ENCODE measurements at places on chromosomes 2 and 18.

- no peak for DNase-seq
These were observed 268.6 kb downstream of the ALPK2 start for GRCh38 chr18:58360324-58360723.

GRCh38 chr18:75048776-75049454, 160.0 kb downstream of the PTGR3 start:
- DNase-seq = no peak

DNA sequence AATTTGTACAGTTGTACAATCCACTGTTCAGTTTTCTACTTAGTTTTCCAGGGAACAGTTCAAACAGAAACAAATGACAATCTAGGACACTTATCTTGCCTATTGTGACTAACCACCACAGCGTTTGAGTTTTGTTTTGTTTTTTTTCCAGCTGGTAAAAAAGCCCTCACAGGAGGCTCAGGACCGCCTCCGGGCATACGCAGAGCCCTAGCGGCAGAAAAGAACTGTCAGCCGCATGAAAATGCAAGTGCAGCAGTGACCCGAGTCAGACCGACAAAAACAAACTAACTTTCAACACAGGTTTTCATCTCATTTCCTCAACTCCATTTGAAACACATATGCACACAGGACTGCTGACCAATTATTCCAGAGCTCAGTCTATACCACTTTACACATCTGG, 68.6 kb downstream of the STEAP3 start:
- no peak for DNase-seq

DNA sequence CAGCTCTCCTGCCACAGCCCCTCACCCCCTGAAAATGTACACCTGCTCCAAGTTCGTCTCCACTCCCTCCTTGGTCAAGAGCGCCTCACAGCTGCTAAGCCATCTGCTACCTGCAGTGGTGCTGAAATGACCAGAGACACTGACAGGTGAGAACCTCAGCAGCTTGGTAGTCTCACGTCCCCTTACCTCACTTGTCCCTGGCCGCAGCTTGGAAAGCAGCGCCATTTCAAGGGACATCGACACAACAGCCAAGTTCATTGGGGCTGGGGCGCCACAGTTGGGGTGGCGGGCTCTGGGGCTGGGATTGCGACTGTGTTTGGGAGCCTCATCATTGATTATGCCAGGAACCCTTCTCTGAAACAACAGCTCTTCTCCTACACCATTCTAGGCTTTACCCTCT, 47.5 kb downstream of the ANKRD44 start:
- no peak for DNase-seq

GRCh38 chr18:31990823-31991222, 27.8 kb upstream of the RNF125 start:
- no peak for DNase-seq

DNA sequence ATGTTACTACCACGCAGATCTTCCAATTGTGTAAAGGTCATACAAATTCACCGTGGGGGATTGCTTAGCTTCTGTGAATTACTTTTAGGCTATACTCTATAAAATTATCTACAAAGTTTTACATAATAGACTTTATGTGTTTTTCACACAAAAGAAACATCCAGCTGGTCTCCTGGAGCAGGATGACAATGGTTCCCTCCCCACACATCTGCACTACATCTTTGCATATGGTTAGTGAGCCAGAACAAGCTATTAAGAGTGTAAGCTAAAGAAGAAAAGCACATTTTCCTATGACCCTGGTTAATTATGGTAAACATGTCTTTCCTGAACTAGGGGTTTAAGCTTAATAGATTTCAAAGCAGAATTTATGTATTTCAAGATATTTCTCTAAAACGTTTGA, 295.1 kb downstream of the ASXL3 start:
- no peak for DNase-seq

DNA sequence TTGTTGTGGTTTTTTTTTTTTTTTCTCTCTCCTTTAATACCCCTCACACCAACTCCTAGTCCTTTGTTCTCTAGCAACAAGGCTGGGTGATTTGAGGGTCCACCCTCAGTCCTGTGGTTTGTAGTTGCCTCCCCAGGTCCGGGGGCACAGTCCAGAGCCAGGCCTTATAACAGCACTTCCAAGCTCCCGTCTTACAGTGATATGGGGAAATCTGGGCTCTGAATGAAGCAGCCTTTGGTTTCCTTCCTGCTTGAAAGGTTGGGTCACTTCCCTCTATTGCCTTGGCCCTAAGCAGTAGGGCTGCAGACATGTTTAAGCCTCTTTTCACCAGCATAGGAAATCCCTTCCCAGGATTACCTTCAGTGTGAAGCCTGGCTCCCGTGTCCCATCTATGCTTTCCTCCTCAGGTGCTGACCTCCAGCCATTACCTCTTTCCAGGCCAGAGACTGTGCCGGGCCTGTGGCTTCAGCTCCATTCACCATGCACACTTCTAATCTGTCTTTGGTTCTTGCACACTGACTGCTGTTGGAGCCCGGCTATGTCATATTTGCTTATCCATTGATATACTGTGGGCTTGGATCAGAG, 21.2 kb upstream of the NTSR2 start:
- no peak for DNase-seq

GRCh38 chr2:224060783-224061482, 21.8 kb upstream of the SERPINE2 start:
- DNase-seq = no peak

GRCh38 chr2:97993926-97994325, 1.8 kb downstream of the TMEM131 start:
- no peak for DNase-seq

DNA sequence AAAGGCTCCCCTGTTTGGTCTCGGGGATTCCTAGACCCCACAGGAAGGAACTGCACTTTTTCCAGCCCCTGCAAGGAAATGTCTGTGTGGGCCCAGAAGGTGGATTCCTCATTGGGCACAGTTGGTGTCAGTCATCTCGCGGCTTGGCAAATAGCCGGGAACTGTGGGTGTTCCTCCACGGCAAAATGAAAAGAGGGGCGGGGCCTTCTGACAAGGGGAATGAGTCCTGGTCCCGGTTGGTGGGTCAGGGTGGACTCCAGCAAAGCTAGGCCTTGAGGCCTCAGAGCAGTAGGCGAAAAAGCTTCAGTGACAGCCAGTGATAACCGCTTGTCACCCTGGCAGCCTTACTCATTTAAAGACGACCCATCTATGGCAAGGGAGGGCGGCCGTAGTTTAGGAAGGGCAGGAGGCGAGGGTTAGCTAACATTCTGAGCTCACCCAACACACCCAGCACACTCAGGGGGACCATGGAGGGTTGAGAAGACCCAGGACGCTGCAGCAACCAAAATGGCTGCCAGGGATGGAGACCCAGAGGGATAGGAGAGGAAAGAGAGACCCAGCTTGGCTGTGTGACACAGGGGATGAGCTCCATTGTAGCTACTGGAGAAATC, 16.5 kb downstream of the SLC4A3 start:
- no peak for DNase-seq

- DNase-seq = no peak
These were observed 45.2 kb downstream of the GAREM1 start for GRCh38 chr18:32425466-32425865.

DNA sequence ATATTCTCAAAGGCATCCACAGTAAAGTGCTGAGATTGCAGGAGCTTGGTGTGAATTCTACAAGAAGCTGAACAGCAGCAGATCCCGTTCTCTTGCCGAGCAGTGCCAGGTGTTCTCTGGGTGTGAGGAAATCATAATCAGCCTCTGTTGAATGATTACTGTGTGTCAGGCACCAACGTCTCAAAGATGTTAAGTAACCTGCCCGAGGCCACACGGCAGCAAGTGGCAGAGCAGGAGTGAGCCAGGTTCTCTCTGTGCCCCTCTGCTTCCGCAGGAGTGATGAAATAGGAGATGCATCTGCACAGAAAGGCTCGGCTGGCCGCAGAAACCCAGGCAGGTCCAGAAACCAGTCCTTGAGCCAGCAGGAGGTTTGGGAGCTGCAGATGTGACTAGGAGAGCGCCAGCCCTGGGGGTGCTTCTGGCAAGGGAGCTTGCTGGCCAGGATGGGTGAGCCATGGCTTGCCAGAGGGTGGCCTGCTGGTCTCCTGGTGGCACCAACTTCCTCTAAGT, 68.4 kb downstream of the COPS7B start:
- DNase-seq = no peak

DNA sequence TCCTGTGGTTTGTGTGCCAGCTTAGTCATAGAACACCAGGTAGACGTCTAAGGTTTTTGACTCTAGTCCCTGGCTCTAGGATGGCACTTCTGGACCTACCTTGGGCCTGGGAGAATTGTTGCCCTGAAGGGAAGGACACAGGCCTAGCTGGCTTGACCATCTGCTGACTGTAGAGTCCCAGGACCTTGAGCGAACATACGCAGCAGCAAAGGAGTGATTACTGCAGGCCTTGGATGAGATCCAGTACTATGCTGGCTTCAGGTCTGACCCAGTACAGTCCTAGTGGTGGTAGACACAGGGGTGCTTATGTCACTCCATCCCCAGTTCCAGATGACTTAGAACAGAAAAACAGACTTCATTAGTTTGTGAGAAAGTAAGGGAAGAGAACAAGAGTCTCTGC, 37.7 kb downstream of the ST8SIA3 start:
- DNase-seq = no peak

DNA sequence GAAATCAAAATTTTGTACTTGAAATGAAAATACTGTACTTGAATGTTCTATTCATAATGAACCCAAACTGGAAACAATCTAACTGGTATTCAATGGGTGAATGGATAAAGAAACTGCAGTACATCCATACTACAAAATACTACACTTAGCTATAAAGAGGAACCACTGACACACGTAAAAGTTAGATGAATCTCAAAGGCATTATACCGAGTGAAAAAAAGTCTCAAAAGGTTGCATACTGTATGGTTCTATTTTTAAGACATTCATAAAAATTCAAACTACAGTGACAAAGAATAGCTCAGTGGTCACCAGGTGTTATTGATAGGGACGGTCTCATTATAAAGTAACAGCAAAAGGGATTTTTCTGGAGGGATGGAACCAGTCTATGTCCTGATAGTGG, 41.1 kb downstream of the COBLL1 start:
- DNase-seq = no peak

GRCh38 chr2:120396861-120397811, 51.2 kb downstream of the INHBB start:
- DNase-seq = no peak

GRCh38 chr2:143696651-143697050, 567.4 kb downstream of the ARHGAP15 start:
- no peak for DNase-seq

GRCh38 chr18:2920546-2921343, 73.9 kb downstream of the EMILIN2 start:
- DNase-seq = no peak

GRCh38 chr18:34965108-34965507, 76.1 kb upstream of the MAPRE2 start:
- DNase-seq = no peak

- no peak for DNase-seq
These were observed 181.4 kb downstream of the OSR1 start for GRCh38 chr2:19176977-19177376.

- DNase-seq = no peak
These were observed 151.2 kb upstream of the BOD1L2 start for GRCh38 chr18:56995579-56996188.

GRCh38 chr18:6327895-6328620, 86.7 kb downstream of the L3MBTL4 start:
- DNase-seq = no peak

- no peak for DNase-seq
These were observed 4.4 kb upstream of the ACTG2 start for GRCh38 chr2:73888388-73888787.

GRCh38 chr18:9851511-9851910, 34.3 kb upstream of the TXNDC2 start:
- no peak for DNase-seq

DNA sequence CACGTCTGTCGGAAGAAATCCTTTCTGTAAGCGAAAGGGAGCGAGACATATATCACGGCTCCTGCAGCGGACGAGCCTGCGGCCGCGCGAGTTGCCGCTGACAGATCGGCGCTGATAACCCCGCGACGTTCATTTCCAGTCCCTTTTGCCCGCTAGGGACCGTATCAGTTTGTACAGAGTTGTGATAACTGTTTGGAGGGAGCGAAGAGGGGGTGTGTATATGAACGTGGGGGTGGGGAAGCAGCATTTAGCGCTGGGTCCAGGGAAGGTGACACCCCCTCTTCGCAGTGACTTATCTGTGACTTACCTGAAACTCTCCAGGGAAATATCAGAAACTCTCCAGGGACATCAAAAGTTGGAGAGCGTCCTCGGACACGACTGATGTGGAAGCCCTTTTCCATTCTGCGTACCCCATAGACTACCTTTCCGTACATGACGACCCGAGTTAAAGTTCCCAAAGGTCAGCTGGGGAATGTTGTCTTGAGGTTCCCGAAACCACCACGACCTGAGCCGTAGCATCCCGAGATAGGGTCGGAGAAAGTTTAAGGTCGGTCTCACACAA, 948 bp upstream of the GATA6 start:
- no peak for DNase-seq

- no peak for DNase-seq
These were observed 49.0 kb downstream of the SETBP1 start for GRCh38 chr18:44729631-44730101.

GRCh38 chr2:46632349-46632748, 153.0 kb downstream of the TMEM247 start:
- DNase-seq = no peak

DNA sequence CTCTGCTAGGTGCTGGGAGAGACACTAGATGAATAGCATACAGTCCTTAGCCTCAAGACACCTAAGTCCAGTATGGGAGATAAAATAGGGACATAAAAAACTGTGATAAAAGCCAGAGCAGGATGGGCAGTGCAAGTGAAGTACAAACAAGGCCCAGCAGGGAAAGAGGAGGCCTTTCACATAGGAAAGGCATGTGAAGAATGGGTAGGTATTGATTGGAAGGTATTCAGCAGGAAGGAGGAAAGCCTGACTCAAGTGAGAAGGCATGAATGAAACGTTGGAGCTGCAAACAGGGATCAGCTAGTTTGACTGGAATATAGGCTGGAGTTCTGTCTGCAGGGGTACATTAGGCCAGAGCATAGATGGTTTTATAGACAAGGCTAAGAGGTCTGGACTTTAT, 11.0 kb upstream of the CXCR4 start:
- DNase-seq = no peak

DNA sequence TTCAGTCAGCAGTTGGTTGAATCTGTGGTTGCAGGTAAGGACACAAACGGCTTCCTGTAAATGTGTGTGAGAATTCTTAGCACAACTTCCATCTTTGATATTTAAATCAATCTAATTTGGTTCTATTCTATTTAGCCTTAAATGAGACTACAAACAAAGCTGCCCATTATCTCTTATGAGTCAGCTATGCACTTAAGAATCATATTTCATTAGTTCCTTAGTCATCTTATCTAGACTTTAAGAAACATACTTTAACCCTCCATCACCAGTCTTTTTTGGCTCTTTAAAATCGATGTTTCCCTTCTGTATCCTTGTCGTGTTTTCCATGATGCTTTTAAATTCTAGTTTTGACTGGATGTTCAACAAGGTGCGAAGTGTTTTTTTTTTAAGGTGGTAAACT, 114.4 kb upstream of the TMEM200C start:
- DNase-seq = no peak

- no peak for DNase-seq
These were observed 132.3 kb upstream of the RIOK3 start for GRCh38 chr18:23320709-23321236.

- DNase-seq = no peak
These were observed 95.9 kb downstream of the POLE4 start for GRCh38 chr2:75054296-75054695.

All from activated naive CD4-positive, alpha-beta T cell (primary cell).